Activated naive CD4-positive, alpha-beta T cell (primary cell): ENCODE measurements at places on chromosomes 6 and 20.

DNA sequence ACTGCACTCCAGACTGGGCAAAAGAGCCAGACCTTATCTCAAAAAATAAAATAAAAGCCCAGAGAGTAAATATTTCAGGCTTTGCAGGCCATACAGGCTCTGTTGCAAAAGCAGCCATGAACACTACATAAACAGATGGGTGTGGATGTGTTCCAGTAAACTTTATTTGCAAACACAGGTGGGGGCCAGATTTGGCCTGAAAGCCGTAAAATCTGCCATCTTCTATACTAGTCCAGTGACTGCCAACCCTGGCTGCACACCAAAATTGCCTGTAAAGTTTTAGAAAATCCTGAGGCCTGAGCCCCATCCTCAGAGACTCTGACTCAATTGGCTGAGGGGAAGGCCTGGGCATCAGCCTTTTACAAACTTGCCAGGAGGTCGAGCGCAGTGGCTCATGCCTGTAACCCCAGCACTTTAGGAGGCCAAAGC lies 103.6 kb downstream of the ZMYND8 start:
- no peak for DNase-seq

DNA sequence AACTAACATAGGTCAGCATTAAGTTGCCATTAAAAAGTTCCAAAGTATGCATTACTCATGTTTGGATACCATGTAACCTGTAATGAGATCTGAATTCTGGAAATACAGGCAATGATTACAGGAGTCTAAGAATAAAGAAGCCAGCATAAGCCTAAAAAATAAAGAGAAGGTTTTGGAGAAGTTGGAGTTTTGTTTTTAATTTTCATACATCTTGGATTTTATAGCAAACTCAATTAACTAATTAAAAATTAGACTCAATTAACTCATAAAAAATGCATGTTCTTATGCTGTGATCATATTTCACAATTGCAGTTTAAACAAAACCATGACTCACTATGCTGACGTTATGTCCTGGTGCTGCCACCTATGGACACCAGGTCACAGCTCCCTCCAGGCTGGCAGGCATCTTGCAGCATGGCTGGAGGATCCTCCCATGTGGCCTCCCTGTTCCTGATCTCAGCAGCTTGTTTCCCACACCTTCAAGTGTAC lies 648.8 kb upstream of the AGPAT4 start:
- no peak for DNase-seq

- DNase-seq = no peak
Measured at GRCh38 chr6:69719602-69720193, 77.1 kb downstream of the LMBRD1 start.

DNA sequence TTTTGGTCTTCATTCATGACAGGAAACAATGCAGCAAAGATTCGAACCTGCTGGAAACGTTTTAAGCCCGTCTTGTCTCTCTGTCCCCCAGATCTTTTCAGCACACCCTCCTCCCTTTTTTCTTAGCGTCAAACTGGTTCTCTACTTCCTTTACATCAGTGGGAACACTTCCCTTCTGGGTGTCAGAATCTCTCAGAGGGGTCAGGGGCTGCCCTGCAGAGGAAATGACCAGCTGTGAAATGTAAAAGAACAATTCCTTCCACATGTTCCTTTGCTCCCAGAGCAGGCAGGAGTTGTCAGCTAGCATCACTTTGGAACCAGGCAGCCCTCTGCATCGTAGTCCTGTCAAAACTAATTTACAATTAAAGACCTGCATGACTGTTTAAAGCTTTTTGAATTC lies 619.0 kb downstream of the TFAP2A start:
- no peak for DNase-seq

GRCh38 chr6:147099974-147100373 lies 104.2 kb upstream of the STXBP5 start:
- no peak for DNase-seq

- no peak for DNase-seq
Measured at GRCh38 chr6:33857093-33857931, 53.5 kb upstream of the MLN start.

- DNase-seq = no peak
Measured at GRCh38 chr6:89034586-89035251, 45.8 kb upstream of the PNRC1 start.

DNA sequence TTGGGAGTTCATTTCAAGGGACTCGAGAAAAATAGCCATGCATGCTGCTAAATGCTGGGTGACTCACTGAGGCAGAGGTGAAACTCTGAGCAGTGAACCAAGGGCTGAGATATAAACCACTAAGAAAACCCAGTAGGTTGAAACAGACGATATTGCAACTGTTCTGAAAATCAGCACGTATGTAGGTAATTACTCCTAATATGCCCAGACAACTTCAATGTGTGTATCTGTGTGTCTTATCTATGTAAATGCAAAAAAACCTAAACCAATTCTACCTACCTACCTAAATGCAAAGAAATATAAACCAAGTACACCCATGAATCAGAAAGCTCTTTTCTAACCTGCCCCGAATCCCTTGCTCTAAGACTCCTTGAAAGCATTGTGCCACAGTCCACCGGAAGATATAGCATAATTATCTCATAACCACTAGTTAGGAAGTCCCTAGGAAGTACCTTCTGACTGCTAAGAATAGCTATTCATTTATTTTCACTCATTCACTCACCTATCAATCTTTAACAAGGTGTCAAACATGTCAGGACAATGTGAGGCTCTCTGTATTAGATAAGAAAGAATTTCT lies 458.7 kb upstream of the RUNX2 start:
- no peak for DNase-seq

DNA sequence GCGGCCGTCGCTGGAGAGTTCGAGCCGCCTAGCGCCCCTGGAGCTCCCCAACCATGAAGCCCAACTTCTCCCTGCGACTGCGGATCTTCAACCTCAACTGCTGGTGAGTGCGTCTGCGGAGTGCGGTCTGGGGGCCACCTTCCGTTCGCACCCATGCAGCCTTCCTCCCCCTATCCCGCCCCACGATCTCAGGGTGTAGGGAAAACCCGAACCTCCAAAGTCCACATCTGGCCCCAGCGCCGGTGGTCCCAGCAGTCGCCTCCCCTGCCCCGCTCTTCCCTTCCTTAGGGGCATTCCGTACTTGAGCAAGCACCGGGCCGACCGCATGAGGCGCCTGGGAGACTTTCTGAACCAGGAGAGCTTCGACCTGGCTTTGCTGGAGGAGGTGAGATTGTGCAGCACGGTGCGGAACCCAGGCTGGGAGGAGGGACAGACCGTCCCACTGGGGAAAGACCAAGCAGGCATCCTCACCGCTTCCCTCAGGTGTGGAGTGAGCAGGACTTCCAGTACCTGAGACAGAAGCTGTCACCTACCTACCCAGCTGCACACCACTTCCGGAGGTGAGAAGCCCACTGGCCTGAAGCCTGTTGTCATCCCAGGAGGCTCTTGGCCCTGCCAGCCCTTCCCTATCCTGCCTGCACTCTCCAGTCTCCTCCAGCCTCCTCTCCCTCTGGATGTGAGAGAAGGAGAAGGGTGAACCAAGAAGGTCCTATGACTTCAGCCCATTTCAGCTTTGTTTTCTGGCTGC lies 719 bp downstream of the SMPD2 start:
- DNase-seq = no peak

DNA sequence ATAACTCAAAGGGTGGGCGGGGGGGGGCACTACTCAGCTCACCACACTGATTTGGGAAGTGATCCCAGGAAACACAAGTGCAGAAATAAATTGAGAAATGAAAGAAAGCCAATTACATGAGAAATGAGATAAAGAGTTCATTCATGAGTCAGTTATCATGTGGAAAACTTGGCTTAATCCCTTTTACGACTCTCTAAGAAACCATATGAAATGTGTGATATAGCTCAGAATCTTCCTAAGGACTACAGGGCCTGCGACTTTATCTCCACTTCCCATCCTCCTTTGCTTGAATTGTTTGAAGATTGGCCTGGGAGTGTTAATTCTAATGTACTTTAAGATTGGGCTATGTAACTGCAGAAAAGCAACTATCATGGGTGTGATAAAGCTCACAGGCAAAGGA lies 3.6 kb upstream of the BTN2A2 start:
- no peak for DNase-seq

DNA sequence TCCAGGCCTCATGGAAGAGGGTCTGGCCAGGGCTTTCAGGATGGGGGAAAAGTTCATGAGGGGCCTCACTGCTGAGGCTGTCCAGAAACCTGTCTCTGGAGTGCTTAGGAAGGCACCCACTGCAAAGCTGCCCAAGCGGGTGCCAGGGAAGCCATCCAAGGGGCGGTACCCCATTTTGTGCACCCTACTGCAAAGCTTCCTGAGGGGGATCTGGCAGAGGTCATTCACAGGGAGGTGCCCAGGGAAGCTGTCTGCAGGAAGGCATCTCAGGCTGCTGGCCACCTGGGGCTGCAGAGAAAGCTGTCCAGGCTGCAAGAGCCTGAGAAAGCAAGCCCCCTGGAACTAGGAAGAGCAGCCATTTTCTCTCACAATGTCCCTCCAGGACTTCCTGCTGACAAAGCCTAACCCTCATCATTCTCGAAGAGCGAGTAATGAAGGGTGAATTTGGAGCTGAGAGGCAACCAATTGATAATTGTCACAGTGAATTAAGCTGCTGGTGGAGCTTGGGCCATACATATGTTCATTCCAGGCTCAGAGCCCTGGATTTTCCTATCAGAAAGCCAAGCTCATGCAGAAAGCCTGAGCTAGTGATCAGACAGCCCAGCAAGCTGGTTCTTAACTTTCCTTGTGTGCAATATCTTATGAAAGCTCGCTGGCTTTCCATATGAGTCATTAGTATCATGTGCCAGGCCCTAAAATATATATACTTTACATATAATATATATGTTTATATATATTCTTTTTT lies 62.2 kb upstream of the SLC22A16 start:
- DNase-seq = no peak

GRCh38 chr20:2691663-2692035 lies 931 bp upstream of the EBF4 start:
- no peak for DNase-seq

DNA sequence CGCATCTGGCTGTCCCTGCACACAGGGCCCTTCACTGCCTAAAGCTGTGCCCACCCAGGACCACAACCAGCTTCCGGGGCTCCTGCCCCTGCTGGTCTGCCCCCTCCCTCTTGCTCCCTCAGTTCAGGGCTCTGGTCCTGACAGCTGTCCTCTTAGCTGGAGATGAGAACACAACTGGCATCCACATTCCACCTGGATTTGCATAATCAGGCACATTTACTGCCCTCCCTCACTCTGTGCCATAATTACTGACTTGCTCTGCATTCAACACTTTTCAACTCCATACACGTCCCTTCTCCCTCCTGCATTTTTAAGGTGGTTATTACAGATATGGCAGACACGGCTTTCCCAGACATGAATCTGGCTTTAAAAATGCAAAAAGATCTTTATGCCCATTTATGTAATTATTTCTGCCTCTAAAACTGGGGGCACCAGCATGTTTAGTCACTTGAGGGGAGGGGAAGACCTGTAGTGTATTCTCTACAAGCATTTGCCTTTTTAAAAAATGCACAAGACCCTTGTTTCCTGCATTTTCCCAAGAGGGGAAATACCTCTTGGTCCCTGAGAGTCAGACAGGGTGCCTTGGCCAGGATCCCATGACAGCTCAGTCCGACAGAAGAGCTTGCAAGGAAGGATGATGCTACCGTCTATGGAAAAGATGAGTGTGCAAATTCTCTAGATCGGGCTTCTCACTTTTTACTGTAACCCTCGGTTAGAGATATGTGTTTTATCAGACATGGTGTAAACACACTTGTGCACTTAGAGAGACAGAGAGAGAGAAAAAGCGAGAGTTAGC lies 401.8 kb downstream of the PREX1 start:
- DNase-seq = no peak

GRCh38 chr6:53528107-53528506 lies 16.8 kb downstream of the GCLC start:
- DNase-seq = no peak

- DNase-seq = no peak
Measured at GRCh38 chr6:96651816-96652215, 88.9 kb downstream of the FHL5 start.

DNA sequence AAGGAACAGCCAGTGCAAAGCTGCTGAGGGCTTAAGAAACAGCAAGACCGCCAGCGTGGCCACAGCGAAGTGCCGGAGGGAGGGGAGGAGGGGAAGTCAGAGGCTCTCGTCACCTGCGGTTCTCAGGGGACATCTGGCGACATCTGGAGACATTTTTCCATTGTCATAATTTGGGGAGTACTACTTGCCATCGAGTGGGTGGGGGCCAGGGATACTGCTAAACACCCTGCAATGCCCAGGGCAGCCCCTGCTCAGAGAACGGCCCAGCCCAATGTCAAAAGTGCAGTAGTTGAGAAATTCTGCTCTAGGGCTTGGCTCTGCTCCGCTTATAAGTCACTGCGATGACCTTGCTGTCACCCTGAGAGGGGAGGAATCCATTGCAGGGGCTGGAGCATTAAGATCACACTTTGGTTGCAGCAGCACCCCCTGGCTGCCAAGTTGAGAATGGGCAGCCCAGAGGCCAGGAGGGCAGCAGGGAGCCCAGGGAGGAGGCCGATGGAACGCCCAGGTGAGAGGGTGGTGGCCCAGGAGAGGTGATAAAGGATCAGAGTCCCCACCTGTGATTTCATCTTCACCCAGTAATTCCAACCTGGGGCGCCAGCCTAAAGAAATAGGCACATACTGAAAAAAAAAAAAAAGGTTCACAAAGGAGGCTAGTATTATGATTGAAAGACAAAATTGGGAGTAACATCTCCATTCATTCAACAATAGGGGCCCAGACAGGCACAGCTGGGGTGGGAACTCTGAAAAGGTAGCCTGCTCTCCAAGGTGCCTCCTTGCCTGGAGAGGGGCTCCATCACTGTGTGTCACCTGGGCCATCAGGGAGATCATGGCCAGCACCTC lies 218.2 kb downstream of the BMP7 start:
- no peak for DNase-seq

GRCh38 chr6:32982702-32983492 lies 14.5 kb downstream of the BRD2 start:
- DNase-seq = no peak

- no peak for DNase-seq
Measured at GRCh38 chr6:36897609-36898008, 11.9 kb downstream of the C6orf89 start.

- DNase-seq = no peak
Measured at GRCh38 chr6:147204843-147205311, 660 bp downstream of the STXBP5 start.

DNA sequence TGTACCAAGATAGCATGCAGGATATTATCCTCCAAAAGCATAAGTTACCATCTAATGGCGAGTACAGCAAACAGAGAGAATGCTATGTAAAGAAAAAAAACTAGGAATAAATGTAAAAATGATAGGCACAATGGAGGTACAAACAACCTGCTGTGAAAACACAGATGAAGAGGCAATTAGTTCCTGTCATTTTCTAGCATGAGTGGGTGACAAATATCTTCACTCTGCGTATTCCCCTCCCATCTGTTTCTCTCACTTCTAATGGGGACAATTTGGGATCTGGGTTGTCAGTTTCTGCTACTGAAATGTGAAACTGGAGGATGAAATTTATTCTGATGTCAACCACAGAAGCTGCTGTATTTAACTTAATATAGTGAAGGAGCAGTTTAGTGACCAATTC lies 11.7 kb upstream of the PTPRK start:
- DNase-seq = no peak

- DNase-seq = no peak
Measured at GRCh38 chr6:34239500-34239825, 2.8 kb downstream of the HMGA1 start.
